KG1 (cell line): ENCODE measurements at places on chromosomes 2 and 18.

- no peak for DNase-seq
These were observed 360.6 kb downstream of the RND3 start for GRCh38 chr2:150126839-150127238.

DNA sequence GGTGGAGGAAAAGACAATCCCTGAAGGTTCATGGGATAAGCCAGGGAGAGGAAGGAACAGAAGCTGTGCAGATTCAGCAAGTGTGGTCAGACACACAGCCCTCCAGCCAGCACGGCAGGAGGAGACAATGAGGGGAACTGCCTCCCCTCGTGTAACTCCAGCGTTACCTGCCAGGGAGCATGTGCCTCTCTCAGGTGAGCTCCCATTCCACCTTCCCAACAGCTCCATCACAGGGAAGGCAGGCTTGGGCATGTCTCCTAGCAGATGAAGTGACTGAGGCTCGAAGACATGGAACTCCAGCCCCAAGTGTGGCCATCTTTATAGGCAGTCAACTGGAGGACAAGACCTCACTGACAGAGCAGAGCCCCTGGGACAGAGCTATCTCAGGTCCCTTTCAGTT lies 47.4 kb downstream of the ZBTB7C start:
- no peak for DNase-seq

DNA sequence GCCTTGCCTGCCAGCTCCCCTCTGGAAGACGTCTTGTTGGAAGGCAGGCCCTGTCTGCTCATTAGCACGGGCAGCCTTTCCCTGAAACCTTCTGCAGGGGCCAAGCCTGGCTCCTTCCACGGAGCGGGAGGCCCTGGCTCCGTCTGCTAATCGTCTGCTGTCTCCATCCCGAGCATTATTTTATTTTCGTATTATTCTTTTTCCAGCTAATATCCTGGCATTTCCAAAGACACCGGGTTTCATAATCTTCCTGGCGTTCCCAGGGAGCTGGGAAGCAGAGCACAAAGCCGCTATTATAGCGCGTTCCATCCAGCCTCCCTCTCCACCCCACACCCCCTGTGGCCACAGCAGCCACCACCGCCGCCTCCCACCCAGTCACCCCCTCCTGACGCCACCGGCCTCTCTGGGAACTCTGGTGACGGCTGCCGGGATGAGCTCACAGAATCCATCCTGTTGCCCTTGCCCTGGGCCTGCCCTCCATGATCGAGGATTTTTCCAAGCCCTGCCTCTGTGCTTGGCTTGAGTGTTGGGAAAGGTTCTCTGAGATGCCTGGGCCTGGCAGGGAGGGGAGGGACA lies 125.5 kb downstream of the DYSF start:
- DNase-seq = no peak

DNA sequence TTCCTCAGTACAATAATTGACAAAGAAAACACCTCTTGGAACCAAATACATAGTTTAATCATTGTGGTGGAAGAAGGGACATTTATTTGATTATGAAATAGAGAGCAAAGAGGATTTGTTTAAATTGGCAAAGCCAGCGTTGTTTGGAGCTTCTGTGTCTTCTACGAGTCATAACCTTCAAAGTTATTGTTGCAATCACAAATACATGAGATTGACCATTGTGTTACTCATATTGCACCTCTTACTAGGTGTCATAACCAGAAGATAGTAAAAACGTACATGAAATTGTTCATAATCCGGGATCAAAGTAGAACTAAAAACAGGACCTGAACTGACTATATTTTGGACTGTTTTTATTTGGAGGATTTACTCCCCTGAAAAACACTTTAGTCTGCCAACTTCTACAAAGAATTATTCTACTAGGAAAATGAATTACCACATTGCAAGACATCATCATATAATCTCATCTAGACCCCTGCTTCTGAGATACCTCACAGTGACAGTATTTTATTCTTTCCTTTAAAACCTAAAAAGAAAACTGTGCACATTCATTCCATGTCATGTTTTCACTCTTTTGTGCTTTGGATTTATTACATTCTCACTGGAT lies 151.7 kb upstream of the KLF7 start:
- no peak for DNase-seq
